ENCODE measurements at places on chromosomes 1 and 21.

- no peak for DNase-seq
Observed at GRCh38 chr1:11706292-11706691, 14.8 kb downstream of the DRAXIN start.

GRCh38 chr1:47650205-47650604 lies 212.4 kb downstream of the FOXD2 start:
- no peak for DNase-seq

DNA sequence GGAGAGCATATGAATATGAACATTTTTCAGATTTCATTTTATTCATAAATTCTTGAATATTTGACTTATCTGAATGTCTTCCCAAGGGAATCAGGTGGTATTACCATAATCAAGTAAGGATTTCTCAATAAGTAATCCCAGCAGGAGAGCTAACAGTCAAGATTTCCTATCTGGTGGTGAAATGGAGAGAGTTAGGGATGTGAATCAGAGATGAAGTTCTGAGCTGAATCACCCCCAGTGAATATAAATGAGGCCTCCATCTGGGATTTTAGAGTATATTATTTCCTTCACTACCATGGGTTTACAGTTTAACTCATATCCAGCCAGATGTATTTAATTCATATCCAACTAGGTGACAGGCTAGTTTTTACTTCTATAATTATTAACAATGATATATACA lies 61.5 kb upstream of the RGS2 start:
- no peak for DNase-seq

- DNase-seq: peak; percentile 74
Observed at GRCh38 chr1:66300972-66301451, 232.9 kb upstream of the SGIP1 start.

GRCh38 chr1:16927711-16928485 lies 6.2 kb downstream of the CROCC start:
- no peak for DNase-seq

- no peak for DNase-seq
Observed at GRCh38 chr1:6073480-6074053, 27.9 kb downstream of the KCNAB2 start.

DNA sequence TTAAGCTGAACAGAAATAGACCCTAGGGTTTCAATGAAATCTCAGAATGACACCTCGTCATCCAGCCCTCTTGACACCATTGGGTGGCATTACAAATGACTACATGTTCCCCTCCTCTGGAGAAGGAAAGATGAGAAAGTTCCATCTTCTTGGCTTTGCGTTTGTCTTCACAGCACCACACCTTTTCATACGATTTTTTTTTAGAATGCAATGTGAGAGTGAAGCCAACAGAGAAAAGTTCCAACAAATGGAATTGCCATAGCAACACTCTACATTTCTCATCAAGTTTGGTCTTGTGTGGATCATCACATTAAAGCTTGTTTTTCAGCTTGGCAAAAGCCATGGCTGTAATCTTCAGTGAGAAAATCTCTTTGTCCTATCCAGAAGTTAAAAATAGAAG lies 183.4 kb upstream of the SNX7 start:
- no peak for DNase-seq

DNA sequence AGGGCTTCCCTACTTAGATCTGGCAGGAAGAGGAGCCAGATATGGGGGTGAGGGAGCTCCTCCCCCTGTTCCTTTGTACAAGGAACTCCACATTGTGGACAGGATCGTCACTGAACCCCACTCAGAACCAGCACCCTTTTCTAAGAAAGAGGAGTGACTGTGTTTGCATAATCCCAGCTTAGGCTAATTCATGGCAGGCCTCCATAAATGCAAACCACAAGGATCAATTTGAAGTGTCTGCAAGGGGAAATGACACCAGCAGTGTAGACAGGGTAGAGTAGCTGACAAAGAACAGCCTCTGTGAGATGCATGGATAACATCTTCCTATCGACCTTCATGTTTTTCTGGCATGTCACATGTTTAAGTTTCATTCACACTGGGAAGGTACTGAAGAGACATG lies 11.7 kb downstream of the MX1 start:
- no peak for DNase-seq

- DNase-seq: no peak
Observed at GRCh38 chr1:168057355-168057754, 79.4 kb downstream of the GPR161 start.

DNA sequence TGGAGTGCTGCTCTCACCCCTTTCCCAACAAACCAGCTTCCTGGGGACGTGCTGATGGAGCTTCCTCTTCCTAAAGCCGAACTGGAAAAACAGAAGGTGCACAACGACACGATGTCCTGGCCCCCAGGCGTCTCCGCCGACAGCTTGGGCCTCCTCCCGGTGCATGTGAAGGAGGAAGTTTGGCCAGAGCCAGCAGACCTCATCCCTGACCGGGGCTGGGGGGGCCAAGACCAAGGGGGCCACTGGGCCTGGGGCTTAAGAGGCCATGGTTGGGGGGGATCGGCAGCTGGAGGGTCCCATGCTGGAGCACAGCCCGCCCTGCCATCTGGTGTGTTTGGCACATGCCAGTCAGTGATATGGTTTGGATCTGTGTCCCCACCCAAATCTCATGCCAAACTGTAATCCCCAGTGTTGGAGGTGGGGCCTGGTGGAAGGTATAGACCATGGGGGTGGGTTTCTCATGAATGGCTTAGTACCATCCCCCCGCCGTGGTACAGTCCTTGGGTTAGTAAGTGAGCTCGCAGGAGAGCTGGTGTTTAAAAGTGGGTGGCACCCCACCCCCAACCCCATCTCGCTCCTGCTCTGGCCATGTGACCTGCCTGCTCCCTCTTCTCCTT lies 6.4 kb downstream of the HES4 start:
- no peak for DNase-seq

GRCh38 chr1:66317248-66317515 lies 216.8 kb upstream of the SGIP1 start:
- DNase-seq: no peak

- DNase-seq: peak; percentile 93
Observed at GRCh38 chr1:45299981-45300668, 26.6 kb upstream of the HPDL start.

GRCh38 chr1:103960710-103961109 lies 211.0 kb downstream of the AMY1C start:
- DNase-seq: no peak

DNA sequence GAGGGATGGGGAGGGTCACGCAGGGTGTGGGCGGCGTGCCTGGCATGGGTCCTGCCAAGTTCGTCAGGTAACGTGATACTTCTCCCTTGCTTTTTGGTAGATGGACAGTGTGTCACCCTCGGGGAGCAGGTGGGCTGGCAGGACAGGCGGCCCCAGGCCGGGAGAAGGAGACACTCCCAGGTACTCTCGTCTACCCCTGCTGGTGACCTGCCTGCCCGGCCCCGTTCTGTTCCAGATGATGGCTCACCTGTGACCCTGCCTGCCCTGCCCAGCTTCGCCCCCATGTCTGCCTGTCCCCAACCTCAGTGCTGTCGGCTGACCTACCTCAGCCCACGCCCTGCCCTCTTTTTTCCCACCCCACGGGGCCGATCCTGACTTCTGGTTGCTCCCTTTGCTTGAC lies 144.7 kb downstream of the PCBP3 start:
- DNase-seq: no peak

DNA sequence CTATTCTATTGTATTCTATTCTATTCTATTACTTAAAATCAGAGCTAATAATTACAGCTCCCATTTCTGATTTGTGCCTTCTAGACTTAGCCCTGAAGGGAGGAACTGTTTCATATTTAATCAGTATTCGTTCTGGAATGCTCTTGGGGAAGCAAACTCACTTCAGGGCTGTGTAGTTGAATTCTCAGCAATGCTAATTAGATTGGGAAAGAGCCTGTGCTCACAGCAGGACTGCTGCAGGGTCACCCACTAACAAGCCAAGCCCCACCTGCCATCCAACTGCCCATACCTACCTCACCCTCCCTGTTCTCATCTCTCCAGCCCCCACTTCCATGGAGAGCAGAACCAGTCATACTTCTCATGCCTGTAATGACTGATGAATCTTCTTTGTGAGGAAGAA lies 464.2 kb downstream of the PTPRU start:
- DNase-seq: no peak

DNA sequence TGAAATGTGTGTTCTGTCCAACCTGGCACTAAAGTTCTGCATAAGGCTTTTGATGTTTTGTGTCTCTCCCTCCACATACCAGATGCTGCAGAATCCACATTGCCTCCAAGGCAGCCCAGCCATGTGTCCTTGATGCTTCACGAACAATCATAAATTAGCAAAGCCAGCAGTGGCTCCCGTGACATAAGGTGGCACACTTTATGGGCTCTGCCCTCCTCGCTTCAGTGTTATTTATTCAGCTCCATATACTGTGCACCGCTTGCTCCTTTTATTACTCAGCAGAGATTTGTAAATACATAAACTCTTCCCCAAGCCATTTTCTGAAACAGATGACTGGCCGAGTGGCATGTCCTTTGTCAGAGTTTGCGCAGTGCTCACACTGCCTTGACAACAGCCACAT lies 112.8 kb upstream of the SLC35F3 start:
- DNase-seq: no peak

GRCh38 chr1:14341147-14341546 lies 257.3 kb upstream of the KAZN start:
- DNase-seq: no peak

- DNase-seq: no peak
Observed at GRCh38 chr1:226886122-226886901, 15.9 kb downstream of the PSEN2 start.

- no peak for DNase-seq
Observed at GRCh38 chr1:15277447-15277838, 30.4 kb downstream of the FHAD1 start.

- DNase-seq: no peak
Observed at GRCh38 chr1:232518349-232518748, 111.6 kb downstream of the SIPA1L2 start.

DNA sequence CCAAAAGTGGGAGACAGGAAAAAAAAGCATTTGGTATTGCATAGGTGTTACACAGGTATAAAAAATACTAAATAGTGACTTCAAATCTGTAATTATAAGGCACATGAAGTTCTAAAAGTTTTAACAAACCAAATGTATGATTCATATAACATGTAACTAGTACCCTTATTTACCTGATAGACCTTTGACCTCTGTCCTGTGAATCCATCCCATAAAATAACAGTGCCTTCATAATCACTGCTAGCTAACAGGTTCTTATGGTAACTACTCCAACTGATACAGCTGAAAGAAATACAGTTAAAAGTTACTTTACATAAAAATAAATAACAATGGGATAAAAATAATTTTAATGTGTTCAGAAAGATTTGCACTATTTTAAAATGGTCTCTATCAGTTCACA lies 163.5 kb downstream of the COP1 start:
- DNase-seq: no peak
